ENCODE measurements at places on chromosomes 12 and 14. TPM values are rescaled to one million over a fixed set of nuclear protein-coding genes. Genes with fewer than 3 reads are reported as not detected.
A peak's percentile ranks its signal among the peaks of the same experiment; 100 is the strongest.

Gene KCNJ8
- not detected for total RNA-seq

Gene GALNT8
- 0.56 TPM for total RNA-seq

DNA sequence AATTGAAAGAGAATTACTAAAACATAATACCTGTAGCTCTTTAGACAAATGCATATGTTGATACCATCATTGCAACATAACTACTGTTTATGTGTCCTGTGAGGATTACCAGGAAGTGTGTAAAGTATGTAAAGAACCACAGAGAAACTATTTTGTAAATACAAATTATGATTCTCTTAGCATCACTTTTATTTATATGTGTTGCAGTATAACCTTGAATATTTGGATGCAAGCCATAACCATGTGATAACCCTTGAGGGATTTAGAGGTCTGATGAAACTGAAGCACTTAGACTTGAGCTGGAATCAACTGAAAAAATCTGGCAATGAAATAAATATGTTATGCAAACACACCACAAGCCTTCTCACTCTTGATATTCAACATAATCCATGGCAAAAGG, 77.5 kb downstream of the LRRC9 start:
- no peaks in the 10 kb centered on the region for H3K36me3 ChIP-seq
- no peaks in the 10 kb centered on the region for H3K27me3 ChIP-seq
- DNase-seq = no peak
- H3K4me3 ChIP-seq = no peak overlapping the region

- H3K27me3 ChIP-seq = no peaks in the 10 kb centered on the region
- H3K27ac ChIP-seq = no peak overlapping the region
- DNase-seq = no peak
- H3K4me1 ChIP-seq = no peaks in the 10 kb centered on the region
- H3K4me3 ChIP-seq = no peak overlapping the region
Measured at GRCh38 chr12:75579552-75579951, 68.1 kb upstream of the KRR1 start.

DNA sequence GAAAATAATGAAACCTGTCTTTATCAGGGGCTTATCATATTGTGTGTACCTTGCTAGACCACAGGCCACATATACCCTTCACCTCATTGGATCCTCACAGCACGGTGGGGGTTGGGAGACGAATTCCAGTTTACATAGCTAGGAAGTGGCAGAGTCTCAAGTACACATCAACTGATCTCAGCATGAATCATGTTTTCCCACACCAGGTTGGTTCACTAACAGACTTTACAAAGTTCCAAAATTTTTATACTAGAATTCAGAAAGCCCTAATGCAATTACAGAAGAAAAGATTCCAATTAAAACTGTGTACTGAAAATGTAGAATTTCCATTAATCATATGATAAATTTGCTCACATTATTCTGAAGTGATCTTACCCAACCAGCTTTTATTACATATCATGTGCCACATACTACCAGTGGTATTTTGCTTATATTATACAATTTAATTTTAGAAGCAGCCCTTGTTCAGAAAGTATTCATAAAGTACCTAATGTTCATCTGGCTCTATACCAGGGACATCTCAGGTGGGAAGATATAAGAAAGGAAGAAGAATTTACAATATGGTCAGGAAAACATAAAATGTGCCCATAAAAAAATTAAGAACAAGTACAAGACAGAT, 196.2 kb downstream of the ITPR2 start:
- no peak overlapping the region for H3K4me3 ChIP-seq
- H3K4me1 ChIP-seq = no peaks in the 10 kb centered on the region
- H3K27me3 ChIP-seq = no peaks in the 10 kb centered on the region
- no peaks in the 10 kb centered on the region for H3K36me3 ChIP-seq
- no peak for DNase-seq

- no peaks in the 10 kb centered on the region for H3K4me1 ChIP-seq
- H3K27me3 ChIP-seq = no peaks in the 10 kb centered on the region
- no peak overlapping the region for H3K27ac ChIP-seq
- no peak overlapping the region for H3K4me3 ChIP-seq
Measured at GRCh38 chr14:37972941-37973887, 234.5 kb upstream of the SSTR1 start.

GRCh38 chr12:15708396-15709076, 80.7 kb downstream of the EPS8 start:
- no peaks in the 10 kb centered on the region for H3K4me1 ChIP-seq
- no peak overlapping the region for H3K4me3 ChIP-seq
- no peaks in the 10 kb centered on the region for H3K36me3 ChIP-seq
- DNase-seq = no peak

- H3K27me3 ChIP-seq = no peaks in the 10 kb centered on the region
- H3K4me3 ChIP-seq = no peak overlapping the region
- no peaks in the 10 kb centered on the region for H3K36me3 ChIP-seq
- no peak overlapping the region for H3K27ac ChIP-seq
Measured at GRCh38 chr14:88775532-88775931, 17.2 kb downstream of the EML5 start.

DNA sequence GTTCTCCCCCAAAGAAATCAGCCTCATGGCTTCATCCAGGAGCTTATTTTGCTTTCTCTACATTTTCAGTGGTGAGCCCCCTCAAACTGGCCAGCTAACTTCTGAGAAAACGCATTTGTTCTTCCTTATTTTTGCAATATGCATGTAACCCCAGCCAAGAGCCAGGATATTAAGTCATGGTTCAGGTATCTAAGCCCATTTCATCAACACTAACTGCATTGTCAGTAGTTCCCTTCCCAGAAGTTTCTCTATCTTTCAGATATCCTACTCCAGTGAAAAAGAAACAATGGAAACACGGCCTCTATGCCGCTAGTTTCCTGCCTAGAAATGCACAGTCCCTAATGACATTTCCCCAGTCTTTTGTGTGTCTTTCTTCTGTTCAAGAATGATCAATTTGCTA, 102.8 kb upstream of the RASSF8 start:
- H3K4me3 ChIP-seq = no peak overlapping the region
- DNase-seq = no peak
- H3K27ac ChIP-seq = no peak overlapping the region
- no peaks in the 10 kb centered on the region for H3K36me3 ChIP-seq
- no peaks in the 10 kb centered on the region for H3K27me3 ChIP-seq
- no peaks in the 10 kb centered on the region for H3K4me1 ChIP-seq

DNA sequence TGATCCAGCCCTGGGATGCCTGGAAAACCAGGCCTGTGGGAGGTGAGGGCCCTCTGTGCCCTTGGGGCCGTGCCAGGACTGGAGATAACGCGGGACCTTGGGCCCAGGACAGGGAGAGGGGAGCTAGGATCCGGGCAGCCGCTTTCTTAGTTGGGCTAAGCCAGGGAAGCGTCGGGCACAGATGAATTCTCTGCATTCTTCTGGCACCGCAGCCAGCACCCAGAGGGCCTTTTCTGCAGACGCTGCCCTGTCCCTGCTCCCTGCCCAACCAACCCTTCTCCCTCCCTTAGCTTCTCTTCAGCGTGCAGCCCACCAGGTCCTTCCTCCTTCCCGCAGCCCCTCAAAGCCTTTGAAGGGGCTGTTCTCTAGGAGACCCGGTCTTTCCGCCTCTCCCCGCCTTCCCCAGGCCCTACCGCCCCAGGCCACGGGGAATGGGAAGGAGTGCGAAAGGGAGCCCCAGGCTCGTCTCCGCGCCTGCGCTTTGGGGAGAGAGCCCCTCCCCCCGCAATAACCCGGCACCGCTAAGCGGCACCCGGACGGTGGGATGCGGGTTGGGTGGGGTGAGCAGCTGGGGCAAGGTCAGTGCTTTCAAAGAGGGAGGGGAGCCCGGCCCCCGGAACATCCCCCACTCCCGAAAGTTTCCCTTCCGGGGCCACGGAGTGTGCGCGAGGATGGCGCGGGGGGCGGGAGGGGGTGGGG, 663 bp downstream of the NCKAP5L start:
- H3K36me3 ChIP-seq = no peaks in the 10 kb centered on the region
- no peaks in the 10 kb centered on the region for H3K27me3 ChIP-seq
- peak overlapping the region; percentile 51 for H3K27ac ChIP-seq
- peak overlapping the region; percentile 99 for H3K4me3 ChIP-seq
- DNase-seq = no peak

DNA sequence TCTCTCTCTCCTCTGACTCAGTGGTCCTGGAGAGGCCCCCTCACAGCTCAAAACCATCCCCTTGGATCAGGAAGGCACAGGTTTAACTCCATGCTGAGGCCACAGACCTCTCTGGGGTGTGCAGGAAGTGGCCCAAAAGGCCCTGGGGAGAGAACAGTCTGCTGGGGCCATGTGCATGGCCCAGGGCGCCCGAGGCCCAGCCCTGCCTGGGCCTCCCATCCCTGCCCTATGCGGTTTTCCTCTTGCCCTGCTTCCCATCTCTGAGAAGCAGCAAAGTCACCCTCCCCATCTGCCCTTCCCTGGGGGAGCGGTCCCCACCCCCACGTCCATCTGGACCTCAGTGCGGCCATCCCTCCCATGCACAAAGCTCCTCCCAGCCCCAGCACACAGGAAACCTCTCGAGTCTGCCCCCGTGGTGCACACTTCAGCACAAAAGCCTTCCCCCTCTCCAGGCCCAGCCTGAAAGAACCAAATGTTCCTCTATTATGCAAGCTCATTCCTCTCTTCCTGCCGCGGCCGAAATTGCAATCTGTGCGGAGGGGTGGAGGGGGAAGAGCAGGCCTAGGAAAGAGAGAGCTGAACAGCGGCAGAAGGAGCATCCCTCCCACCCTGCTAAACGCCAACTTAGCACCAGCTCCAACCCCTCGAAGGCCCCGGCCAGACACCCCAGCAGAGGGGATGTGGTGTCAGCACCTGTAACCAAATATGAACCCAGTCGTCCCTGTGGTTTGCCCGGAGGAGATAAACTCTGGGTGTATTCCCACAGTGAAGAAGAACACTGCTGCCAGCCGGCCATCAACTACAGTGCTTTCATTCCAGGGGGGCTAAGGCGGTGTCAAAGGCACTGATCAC, 108.5 kb downstream of the SCARB1 start:
- DNase-seq = no peak
- H3K27ac ChIP-seq = no peak overlapping the region
- no peaks in the 10 kb centered on the region for H3K36me3 ChIP-seq
- H3K4me1 ChIP-seq = peaks cover 9% of the 10 kb centered on the region

- H3K4me3 ChIP-seq = no peak overlapping the region
- no peaks in the 10 kb centered on the region for H3K27me3 ChIP-seq
- H3K36me3 ChIP-seq = peaks cover 64% of the 10 kb centered on the region
- H3K27ac ChIP-seq = no peak overlapping the region
Measured at GRCh38 chr12:4286771-4287317, 13.3 kb downstream of the CCND2 start.

DNA sequence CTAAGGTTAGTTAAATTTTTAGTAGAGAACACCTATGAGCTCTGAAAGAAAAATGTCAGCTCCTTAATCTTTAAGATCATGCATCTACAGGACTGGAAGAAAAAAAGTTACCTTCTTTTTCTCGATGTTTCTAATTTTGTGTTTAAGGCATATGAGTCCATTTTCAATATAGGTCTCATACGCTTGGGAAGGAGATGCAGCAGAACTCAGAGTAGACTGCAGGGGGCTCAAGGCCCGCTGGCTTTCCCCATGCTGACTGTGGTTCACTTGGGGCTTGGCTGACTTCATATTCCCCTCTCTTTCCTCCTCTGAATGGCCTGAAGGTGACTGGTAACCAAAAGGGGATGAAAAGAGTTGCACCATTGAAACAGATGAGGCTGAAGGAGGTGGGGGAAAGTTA, 1.5 kb downstream of the CAPRIN2 start:
- H3K27me3 ChIP-seq = no peaks in the 10 kb centered on the region
- no peak overlapping the region for H3K27ac ChIP-seq
- no peak for DNase-seq

DNA sequence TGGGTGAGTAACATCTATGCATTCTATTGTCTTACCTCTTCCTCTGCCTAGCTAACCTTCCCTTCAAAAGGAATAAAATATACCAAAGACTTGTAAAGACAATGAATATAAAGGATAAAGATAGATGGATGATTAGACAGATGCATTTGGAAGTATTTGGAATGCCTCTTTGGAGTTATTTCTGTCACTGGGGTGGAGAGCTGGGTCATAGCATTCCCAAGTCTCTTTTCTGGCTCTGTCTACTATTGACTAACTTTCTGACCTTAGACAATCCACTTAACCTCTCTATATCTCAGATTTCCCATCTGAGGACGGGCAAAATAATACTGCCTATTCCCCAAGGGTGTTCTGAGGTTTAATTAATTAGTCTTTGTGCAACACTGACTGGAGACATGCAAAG, 517.4 kb downstream of the DIO2 start:
- no peaks in the 10 kb centered on the region for H3K27me3 ChIP-seq
- no peak for DNase-seq
- no peak overlapping the region for H3K27ac ChIP-seq
- H3K4me1 ChIP-seq = no peaks in the 10 kb centered on the region
- H3K4me3 ChIP-seq = no peak overlapping the region
